MCF 10A (cell line): ENCODE measurements at places on chromosomes 2 and 18.
A peak's percentile ranks its signal among the peaks of the same experiment; 100 is the strongest.

- no peak for DNase-seq
Observed at GRCh38 chr2:85986121-85986520, 97.3 kb upstream of the ST3GAL5 start.

GRCh38 chr2:190679813-190680591, 31.1 kb downstream of the NAB1 start:
- peak; percentile 95 for DNase-seq

DNA sequence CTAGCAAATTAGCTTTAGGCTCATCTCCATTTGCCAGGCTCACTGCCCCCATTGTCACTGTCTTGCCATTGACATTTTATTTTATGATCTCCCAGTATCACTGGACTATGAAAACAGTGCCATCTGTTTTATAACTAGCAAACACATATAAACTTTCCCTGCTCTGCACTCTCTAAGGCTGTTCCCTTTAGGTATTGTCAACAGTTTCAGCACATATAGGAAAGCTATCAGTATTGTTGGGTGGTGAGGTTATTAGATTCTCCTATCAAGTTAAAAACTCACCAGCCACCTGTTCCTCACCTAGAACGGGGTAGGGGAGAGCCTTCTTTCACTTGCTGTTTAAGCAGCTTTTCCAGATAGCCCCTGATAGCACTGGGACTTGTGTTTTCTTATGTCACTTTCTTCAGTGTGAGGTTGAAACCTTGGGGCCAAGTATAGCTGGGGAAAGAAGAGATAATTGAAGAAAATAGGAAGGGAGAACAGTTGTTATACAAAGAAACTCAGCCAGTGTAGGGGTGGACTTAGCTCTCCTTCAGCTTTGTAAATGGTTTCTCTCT, 32.5 kb downstream of the CFLAR start:
- DNase-seq: no peak

DNA sequence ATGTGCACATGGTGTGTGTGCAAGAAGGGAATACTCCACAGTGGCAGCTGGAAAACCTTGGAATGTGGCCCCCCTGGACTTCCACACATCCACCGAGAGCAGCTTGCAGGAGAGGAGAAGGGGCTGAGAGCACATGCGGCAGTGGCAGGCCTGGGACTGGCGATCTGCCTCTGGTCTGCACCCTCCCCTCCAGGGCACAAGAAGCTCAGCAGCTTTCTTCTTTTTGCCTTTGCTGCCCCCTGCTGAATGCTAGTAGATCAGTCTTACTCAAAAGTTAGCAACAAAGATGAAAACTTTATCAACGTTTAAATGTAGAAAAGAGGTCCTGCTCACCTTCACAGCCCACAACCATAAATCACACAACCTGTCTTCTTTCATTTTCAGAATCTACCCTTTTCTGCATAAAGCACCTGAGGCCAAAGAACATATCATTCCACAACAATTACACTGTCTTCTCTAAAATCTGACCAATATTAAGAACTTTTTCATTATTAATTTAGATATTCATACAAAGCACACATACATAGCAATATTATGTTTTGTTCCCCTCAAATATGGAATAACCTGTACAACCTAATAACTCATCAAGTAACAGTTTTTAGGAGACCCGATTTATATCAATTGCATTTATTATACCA, 34.6 kb downstream of the TGFBRAP1 start:
- DNase-seq: peak; percentile 60

GRCh38 chr2:189016311-189016861, 42.2 kb downstream of the COL3A1 start:
- no peak for DNase-seq

DNA sequence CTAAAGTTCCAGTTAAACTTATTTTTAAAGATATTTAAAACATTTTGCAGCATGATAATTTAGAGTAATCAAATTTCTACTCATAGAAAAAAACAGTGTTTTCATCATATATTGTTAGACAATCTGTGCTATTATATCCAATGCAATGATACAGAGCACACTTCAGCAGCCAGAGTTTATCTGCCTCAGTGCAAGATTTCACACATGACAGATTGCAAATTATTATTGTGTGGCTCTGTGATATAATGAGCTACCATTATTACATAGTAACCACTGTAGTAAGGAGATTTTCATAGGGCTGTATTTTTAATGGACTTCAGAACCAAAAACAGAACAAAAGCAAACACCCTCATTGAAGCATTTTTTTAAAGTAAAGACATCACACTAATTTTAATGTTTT, 762.4 kb downstream of the DSC3 start:
- no peak for DNase-seq

DNA sequence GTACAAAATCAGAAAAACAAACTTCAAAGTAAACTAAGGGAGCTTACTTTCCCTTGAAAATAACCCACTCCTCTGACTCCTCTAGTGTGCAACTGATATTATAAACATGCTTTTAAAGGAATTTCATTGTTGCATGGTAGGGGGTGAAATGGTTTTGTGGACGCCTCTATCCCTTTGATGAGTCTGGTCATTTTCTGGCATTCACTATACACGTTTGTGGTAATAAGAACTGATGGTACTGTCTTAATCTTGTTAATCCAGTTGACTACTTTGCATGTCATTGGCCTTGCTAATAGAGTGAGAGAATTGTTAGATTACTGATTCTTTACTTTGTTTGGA, 2.8 kb downstream of the INSIG2 start:
- DNase-seq: no peak

- no peak for DNase-seq
Observed at GRCh38 chr2:10375570-10376281, 72.4 kb downstream of the ODC1 start.

DNA sequence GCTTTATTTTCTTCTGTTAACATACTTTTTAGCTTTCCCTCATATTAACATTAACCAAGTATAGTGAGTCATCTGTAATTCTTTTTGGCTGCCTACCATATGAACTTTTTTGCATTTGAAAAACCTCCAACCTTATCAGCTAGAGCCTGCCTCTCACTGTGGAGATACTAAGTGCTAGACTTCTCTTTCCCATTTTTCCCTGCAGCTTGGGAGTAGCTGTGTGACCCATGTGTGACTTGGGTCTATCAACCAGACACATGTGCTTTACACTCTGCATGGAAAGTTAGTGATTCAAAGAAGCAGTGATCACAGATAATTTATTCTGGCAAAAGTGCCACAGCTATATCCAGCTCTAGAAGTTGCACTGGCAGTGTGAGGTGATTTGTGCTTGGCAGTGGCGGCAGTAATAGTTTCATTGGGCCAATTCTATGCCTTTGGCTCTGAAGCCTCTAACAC, 36.3 kb downstream of the PREPL start:
- DNase-seq: peak; percentile 8

- DNase-seq: peak; percentile 82
Observed at GRCh38 chr2:68766376-68766845, 31.8 kb downstream of the ARHGAP25 start.
